ENCODE measurements at places on chromosomes 5 and 9. TPM values are rescaled to one million over a fixed set of nuclear protein-coding genes. Genes with fewer than 3 reads are reported as not detected.

GGTA1 gene
- not detected for total RNA-seq

DNA sequence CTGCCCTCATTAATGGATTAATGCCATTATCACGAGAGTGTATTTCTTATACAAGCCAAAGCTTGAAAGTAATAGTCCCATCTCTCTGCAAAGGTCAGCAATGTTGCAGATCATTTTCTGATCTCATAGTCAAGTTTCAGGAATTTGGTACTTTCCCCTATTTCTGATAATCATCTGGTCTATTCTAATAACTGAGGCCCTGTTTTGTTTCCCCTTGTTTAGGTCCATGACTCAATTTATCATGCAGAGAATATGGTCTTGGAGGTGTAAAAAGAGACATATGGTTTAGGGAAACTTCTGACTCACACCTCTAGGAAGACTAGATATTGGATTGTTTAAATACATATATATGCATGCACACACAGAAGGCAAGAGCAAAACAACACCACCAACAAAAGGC is 339.3 kb upstream of the NUDT12 start:
- H3K27me3 ChIP-seq: no peaks in the 10 kb centered on the region
- H3K4me3 ChIP-seq: no peak overlapping the region
- no peaks in the 10 kb centered on the region for H3K4me1 ChIP-seq
- no peaks in the 10 kb centered on the region for H3K36me3 ChIP-seq
- no peak overlapping the region for H3K27ac ChIP-seq

DNA sequence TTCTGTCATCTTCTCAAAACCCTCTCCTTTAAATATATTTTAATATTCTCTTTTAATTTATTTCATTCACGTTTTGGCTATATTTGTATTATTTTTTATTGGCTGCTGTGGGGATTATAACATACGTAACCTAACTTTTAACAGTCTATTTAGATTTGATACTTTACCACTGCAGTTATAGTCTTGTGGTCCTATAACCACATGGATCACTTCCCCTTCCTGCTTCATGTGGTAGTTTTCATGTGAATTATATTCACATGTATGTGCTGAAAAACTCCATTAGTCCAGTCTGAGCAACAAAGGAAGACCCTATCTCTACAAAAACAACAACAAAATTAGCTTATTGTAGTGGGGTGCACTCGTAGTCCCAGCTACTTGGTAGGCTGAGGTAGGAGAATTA is 34.3 kb downstream of the CENPP start:
- no peak overlapping the region for H3K4me3 ChIP-seq
- no peak overlapping the region for H3K27ac ChIP-seq
- no peaks in the 10 kb centered on the region for H3K36me3 ChIP-seq
- no peaks in the 10 kb centered on the region for H3K27me3 ChIP-seq
- no peak for DNase-seq

DNA sequence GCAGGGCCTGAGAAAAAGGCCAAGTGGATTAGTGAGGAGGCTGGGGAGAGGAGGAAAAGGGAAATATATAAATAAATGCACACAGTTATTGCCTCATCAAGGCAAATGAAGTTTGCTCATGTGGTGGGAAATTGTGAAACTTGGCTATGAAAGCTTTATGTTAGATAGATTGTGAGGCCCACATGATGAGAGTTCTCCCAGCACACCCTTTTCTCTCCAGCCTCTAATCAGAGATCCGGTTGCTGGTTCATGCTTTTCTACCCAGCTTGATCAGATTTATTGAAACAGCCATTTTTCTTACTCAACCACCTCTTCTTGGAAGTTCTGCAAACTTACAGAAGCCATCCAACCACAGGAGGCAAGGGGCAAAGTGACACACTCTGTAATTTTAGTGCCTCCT is 125.8 kb upstream of the KLF4 start:
- no peak for DNase-seq
- peaks cover 24% of the 10 kb centered on the region for H3K4me1 ChIP-seq
- no peaks in the 10 kb centered on the region for H3K36me3 ChIP-seq
- H3K4me3 ChIP-seq: no peak overlapping the region
- H3K27me3 ChIP-seq: no peaks in the 10 kb centered on the region

- H3K27ac ChIP-seq: no peak overlapping the region
- H3K4me3 ChIP-seq: no peak overlapping the region
Observed at GRCh38 chr5:177319913-177320588, 8.4 kb upstream of the MXD3 start.
